AG08395 (cell line): ENCODE measurements at places on chromosomes 4 and X.

- DNase-seq = no peak
Observed at GRCh38 chr4:84583876-84584380, 1.0 kb downstream of the CDS1 start.

DNA sequence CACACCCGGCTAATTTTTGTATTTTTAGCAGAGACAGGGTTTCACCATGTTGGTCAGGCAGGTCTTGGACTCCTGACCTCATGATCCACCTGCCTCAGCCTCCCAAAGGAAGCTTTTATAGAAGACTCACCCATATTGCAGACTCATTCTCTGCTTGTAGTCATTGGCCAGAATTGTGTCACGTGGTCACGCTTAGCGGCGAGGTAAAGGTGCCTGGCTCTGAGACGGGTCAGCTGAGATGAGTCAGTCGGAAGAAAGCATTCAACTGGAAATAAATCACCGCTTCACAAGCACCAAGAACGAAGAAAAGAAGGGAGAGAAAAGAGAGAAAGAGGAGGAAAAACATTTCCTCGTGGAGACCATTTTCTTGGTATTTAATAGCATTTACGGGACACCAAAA, 218.8 kb upstream of the NOCT start:
- no peak for DNase-seq

GRCh38 chr4:102318105-102318504, 27.2 kb downstream of the SLC39A8 start:
- no peak for DNase-seq

- no peak for DNase-seq
Observed at GRCh38 chrX:107849747-107850421, 24.2 kb downstream of the MID2 start.

DNA sequence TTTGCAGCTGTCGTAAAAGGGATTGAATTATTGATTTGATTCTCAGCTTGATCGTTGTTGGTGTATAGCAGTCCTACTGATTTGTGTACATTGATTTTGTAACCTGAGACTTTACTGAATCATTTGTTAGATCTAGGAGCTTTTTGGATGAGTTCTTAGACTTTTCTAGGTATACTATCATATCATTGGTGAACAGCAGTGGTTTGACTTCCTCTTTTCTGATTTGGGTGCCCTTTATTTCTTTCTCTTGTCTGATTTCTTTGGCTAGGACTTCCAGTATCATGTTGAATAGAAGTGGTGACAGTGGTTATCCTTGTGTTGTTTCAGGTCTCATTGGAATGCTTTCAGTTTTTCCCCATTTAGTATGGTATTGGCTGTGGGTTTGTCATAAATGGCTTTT, 8.4 kb downstream of the APOOL start:
- DNase-seq = no peak

GRCh38 chr4:42655269-42655637, 1.7 kb downstream of the ATP8A1 start:
- DNase-seq = no peak

- no peak for DNase-seq
Observed at GRCh38 chr4:27846951-27847350, 986.3 kb downstream of the STIM2 start.

GRCh38 chrX:13360146-13360545, 40.3 kb upstream of the ATXN3L start:
- no peak for DNase-seq

DNA sequence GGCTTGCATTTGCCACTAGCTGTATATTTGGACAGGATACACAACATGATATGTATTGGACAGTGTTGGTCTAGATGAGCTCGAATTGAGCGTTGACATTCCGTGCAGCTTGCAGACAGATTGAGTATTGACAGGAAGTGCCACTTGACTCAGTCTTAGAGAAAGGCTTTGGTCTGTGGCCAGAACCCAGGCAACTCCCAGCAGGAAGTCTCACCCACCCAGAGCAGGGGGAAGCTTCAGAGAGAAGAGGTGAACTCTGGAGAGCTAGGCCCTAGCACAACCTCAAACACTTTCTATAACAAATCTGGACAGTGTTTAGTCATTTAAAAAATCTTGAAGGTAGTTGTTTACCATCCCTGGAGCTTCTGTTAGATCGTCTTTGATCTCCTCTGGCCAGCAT, 280.5 kb downstream of the FBXW7 start:
- DNase-seq = peak; percentile 31

DNA sequence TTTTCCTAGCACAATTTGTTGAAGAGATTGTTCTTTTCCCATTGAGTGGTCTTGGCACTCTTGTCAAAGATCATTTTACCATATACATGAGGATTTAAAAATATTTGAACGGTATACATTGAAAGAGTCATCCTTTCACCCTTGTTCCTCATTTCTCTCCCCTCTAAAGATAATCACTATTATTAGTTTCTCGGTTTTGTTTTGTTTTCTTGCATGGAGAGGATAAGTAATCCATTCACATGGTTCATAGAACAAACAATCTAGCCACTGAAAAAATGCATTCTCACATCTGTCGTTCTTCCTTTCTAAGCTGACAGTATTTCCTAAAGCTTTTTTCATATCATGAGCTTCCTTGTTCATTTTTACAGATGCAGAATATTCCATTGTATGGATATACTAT, 39.2 kb upstream of the MSMO1 start:
- DNase-seq = no peak

- DNase-seq = no peak
Observed at GRCh38 chrX:2595258-2595657, 94.5 kb upstream of the DHRSX start.

DNA sequence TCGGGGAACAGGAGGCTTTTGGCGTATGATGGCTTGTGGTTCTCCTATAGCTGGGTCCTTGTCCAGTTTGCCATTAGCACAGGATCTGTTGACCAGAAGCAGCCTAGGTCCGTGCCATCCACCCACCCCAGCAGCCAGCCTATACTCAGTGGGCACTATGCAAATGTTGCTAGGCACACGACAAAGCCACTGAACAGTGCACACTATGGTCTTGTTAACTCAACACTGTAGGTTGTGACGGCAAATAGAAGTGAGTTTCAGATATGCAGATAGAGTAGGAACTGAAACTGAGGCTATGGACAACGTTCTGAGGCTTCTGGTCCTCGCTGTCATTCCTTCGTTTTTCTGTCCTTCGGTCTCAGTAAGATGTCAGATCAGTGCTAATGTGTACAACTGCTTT, 541.3 kb upstream of the TENM3 start:
- DNase-seq = no peak
